Activated effector memory CD4-positive, alpha-beta T cell treated with Interleukin-2 at 50 U/mL for 16 hours (primary cell): ENCODE measurements at places on chromosomes 5 and 9.

DNA sequence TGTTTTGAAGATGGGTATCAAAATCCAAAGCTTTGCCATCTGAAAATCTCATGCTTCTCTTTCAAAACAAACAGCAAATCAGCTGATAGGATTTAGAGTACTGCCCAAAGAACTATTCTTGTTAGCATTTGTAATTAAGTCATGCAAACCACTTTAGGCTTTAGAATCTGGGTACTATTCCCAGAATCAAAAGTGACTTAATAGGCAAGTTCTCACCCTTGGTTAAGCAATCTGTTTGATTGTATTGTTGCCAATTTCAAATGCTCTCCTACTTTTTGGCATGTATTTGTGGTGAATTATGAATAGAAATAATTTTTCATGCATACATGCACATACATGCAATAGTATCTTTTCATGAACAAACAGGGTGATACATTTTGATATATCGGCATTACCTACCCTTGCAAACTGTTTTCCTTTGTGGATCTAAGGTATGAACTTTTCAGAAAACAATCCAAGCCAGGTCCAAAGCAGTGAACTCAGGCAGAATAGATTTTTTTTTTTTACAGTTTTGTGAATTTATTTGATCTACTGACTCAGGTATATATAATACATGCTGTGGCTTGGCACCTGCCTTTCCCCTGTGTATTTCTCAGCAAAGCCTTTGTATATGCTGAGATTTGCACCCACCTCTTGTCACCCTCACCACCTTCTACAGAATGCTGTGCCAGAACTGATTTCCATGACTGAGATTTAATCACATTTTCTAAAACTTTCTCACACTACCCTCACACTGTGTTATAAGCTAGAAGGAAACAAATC, 9.0 kb downstream of the IL33 start:
- no peak for DNase-seq

- no peak for DNase-seq
Observed at GRCh38 chr5:139761501-139761900, 34.1 kb upstream of the PSD2 start.

DNA sequence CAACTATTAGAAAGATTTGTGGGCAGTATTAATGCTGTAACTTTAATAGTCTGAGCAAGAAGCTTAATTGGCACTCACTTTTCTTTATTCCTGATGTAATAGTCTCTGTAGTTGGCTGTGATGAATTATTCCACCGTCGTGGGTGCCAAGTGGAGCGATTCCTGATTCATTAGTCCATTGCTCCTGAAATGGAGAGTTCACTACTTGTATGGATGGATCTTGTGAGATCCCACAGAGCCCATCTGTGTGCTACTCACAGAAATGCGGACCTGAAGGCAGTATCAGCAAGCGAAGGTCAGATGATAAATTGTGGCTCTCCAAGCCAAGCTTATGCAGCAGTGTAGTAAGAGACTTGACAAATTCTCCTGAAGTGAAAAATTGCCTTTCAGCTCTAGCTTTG, 212.2 kb downstream of the CHSY3 start:
- DNase-seq, result no peak

GRCh38 chr5:2836133-2836532, 84.7 kb upstream of the IRX2 start:
- no peak for DNase-seq

- no peak for DNase-seq
Observed at GRCh38 chr5:150352244-150353031, 5.1 kb upstream of the TCOF1 start.

DNA sequence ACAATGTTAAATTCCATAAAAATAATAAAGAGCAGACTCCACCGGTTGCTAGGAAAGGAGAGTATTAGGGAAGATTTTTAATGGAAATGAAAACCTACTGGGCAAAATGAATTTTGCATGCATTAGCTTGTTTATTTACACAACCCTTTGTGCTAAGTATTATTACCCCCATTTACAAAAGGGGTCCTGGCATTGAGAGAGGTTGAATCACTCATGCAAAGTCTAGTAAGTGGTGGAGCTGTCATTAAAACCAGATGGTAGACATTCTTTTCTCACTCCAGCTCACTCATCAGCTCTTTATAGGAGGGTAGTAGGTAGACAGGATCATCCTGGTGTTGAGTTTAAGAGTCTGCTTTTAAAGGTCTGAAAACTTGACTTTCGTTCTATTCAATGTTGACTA, 395.1 kb downstream of the PLK2 start:
- DNase-seq, result no peak

DNA sequence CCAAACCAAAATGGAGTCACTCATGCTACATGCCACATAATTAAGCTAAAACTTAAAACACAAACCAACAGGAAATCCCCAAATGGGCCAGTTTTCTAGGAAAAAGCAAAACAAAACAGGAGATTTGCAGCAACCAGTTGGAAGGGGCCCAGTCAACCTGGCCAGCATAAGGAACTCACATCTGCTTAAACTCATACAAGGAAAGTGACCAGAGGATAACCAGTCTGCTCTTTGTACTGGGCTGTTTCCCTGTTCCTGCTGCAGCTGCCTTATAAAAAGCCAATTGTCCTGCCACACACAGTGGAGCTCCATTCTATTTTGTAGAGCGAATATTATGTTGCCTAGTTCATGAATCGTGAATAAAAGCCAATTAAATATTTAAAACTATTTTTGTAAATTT, 29.5 kb upstream of the PTPDC1 start:
- DNase-seq, result no peak
